ENCODE measurements at places on chromosomes 13 and 19. TPM values are rescaled to one million over a fixed set of nuclear protein-coding genes. Genes with fewer than 3 reads are reported as not detected.
A peak's percentile ranks its signal among the peaks of the same experiment; 100 is the strongest.

DNA sequence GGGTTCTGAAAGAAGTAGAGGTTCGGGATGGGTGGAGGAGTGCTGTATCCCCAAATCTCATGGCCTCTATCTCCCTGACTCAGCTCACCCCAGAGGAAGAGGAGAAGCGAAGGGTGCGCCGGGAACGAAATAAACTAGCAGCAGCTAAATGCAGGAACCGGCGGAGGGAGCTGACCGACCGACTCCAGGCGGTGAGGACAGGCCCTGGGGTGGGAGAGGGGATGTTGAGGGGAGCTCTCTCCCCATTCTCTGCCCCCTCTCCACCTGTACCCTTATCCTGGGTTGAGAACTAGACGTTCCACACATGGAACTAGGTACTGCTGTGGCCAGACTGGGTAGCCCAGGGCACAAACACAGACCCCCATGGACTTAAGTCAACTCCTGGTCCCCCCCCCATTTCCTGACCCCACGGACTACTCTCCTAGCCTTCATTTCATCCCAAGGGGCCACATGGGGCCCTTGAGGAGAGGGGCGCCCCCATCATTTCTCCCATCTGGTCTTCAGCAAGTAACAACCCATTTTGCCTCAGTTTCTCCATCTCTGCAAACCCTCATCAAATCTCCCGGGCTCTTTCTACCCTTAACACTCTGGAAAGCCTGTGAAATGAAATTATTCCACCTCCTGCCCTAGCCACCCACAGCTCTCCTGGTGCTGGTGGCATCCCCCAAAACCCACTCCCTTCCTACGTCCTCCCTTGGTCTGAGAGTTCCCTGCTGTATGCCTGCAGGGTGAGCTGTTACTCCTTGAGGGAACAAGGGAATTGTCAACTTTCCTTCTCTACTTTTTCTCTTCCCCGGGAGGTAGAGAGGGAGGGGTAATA, 3.5 kb downstream of the FOSB start:
- DNase-seq, result no peak

DNA sequence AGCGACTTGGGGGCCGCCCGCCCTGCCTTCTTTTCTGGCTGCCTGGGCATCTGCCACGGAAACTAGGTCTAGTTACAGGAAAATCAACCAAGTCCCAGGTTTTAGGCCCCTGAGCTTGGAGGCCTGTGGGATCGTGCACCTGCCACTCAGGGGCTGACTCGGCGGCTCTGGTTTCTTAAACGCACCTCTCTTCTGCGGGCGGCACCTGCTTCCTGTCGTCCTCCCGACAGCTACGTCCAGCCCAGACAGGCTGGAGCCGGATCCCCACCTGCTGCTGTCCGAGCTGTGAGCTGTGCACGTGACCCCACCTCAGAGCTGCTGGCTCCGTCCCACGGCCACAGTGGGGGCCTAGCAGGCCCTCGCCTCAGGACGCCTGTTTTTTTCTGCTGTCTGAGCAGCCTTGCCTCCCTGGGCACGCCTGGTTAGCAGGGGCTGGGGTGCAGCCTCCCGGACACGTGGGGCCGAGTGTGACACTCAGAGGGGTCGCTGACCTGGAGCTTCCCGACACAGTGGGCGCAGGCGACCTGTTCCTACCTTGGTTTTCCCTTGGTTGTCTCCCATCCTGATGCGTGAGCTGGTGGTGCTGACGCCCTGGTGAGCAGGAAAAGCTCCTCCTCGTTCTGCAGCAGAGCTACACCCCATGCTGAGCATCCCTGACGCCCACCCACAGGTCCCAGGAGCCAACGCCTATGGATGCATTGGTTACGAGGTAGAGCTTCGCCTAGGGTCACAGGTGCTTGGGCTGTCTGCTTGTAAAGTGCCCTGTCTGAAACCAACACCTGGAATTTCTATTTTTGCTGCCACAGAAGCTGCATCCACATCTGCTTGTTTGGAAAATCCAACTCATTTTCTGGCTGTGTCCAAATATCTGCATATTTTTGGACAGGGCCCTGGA, 17.5 kb downstream of the TMEM255B start:
- DNase-seq, result peak; percentile 64

- DNase-seq, result no peak
These were observed 66.8 kb downstream of the STK24 start for GRCh38 chr13:98510156-98510509.

DNA sequence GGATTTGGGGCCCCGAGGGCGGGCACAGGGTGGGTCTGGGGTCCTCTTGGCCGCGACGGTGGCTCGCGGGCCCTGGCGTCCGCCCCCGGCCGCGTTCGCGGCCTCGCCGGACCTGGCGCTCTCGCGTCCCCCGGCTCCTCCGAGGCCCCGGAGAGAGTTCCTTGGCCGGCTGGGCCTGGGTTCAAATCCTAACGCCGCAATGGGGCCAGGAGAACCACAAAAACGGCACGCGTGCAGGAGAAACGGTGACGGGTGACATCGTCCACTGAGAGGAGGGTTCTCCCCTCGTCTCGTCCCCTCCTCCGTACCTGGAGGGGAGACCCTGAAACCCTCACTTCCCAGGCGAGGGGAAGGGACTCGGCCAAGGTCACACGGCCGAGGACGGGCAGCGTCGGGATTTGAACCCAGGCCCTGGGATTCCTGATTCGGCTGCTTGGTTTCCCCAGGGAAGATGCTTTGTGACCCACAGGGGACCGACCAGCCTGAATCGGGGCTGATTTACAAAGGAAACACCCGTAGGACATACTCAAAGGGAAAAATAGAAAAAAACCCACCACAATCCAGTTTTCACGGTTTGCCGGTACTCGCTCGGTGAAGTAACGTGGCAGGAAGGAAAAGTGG, 624 bp downstream of the SAFB start:
- DNase-seq, result no peak

DNA sequence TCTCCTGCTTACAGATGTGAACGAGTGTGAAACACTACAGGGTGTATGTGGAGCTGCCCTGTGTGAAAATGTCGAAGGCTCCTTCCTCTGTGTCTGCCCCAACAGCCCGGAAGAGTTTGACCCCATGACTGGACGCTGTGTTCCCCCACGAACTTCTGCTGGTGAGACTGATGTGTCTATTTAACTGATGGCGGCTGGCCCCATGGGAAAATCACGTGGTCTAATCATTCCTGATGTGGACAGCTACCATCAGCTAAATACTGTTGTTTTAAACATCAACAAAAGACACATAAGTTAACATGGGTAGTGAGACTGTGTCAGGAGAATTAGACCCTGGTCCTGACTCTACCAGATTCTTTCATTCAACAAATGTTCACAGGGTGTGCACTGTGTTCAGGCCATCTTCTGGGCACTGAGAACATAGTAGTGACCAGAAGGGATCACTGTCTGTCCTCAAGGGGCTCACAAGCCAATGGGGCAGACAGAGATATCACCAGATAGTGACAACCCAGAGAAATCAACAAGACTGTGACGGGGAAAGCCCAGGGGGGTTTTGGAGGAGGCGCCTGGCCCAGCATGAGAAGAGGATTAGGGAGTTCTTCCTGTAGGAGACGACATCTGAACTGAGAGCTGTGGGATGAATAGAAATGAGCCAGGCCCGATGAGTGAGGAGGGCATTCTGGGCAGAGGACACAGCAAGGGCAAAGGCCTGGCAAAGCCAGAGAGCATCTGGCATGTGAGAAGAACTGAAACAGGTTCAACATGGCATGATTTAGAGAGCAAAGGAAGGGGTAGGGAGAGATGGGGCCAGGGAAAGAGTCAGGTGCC, 18.4 kb downstream of the LTBP4 start:
- peak; percentile 39 for DNase-seq

DNA sequence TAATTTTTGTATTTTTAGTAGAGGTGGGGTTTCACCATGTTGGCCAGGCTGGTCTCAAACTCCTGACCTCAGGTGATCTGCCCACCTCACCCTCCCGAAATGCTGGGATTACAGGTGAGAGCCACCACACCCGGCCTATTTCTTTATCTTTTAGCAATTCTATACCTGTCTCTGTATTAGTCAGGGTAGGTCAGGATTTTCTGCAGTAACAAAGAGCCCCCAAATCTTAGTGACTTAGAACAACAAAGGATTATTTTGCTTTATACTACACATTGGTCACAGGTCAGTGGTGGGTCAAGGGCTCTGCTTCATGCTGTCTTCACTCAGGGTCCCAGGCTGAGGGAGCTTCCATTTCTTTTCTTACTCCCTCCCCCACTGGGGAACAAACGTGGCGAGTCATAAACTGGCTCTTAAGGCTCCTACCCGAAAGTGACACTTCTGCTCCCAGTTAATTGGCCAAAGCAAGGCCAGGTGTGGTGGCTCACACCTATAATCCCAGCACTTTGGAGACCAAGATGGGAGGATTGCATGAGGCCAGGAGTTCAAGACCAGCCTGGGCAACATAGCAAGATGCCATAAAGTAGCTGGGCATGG, 6.8 kb downstream of the ITPKC start:
- DNase-seq, result no peak

DNA sequence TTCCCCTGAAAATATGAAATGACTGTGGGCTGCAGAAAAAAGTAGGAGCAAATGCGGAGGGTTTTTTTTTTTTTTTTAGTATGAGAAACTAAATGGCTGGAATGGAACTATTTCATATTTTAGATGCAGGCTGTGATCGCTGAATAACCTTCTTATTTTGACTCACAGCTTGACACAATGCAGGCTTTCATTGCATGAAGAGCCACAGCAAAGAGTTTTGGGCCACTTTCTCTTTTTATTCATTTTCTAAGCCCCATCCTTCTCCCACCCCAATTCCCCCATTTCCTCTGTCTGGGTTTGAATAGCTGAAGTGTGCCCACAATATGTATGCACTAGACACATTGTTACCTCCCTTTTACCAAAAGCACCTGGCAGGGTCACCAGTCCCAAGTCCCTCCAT, 125.9 kb downstream of the COG6 start:
- no peak for DNase-seq

GRCh38 chr13:77353995-77354394, 27.1 kb upstream of the MYCBP2 start:
- no peak for DNase-seq

- DNase-seq, result no peak
These were observed 2.9 kb downstream of the MFSD12 start for GRCh38 chr19:3554254-3555083.

DNA sequence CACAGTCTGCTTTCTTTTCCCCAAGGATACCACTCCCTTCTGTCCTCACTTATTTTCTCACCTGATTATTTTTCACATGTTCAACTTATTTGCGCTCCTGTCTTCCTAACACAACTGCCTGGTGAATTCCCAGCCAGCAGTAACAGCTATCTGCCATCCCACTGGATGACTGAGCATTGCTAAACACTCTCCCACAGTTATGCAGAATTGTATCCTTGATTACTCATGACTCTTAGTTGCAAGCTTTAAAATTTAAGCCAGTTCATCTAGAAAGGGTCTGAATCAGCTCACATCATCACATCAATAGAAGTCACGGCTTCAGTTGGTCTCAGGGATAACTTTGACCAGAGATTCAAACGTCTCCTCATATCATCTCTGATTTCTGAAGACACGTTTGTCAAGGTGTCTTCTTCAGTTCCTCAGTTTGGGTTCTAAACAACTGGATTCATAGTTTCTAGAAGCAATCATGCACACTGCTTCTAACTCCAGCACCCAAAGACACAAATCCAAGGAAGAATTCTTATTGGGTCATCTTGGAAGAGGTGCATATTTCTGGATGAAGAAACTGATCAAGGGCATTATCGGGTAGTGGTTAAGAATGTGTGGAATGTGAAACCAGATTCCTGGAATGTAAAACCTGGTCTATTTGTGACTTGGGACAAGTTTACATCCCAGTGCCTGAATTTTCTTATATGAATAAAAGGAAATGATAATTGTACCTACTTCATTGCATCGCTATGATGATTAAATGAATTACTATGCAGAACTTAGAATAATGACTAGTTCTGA, 13.9 kb upstream of the DACH1 start:
- DNase-seq, result no peak

- DNase-seq, result no peak
These were observed 256.4 kb downstream of the DLEU7 start for GRCh38 chr13:50587115-50587514.

GRCh38 chr13:104385404-104385803, 1319.2 kb upstream of the SLC10A2 start:
- DNase-seq, result no peak

DNA sequence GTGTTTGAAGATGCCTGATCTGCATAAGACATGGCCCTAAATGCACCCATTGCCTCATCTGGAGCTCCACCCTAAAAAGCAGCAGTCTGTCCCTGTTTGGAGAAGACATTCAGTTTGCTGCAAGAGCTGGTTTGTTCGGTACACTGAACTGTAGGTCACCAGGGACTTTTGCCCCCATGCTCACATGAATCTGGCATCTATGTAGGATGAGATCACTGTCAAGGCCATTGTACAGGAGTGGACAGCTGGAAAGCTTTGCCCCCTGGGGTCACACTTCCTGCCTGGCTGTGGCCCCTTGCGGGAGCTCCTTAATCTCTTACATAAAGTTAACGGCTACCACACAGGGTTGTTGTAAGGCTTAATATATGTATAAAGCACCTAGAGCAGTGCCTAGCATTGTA, 73.0 kb downstream of the IPO5 start:
- no peak for DNase-seq

GRCh38 chr13:114315074-114315785, 927 bp downstream of the CHAMP1 start:
- no peak for DNase-seq

GRCh38 chr13:26759249-26759906, 1.2 kb downstream of the GPR12 start:
- DNase-seq, result no peak

- no peak for DNase-seq
These were observed 255.3 kb downstream of the SHISA2 start for GRCh38 chr13:25796474-25796873.

- no peak for DNase-seq
These were observed 64.1 kb upstream of the OXGR1 start for GRCh38 chr13:97058391-97058790.

- no peak for DNase-seq
These were observed 68.7 kb downstream of the RAP2A start for GRCh38 chr13:97502706-97503105.

- DNase-seq, result no peak
These were observed 22.4 kb upstream of the RGCC start for GRCh38 chr13:41434831-41435520.

DNA sequence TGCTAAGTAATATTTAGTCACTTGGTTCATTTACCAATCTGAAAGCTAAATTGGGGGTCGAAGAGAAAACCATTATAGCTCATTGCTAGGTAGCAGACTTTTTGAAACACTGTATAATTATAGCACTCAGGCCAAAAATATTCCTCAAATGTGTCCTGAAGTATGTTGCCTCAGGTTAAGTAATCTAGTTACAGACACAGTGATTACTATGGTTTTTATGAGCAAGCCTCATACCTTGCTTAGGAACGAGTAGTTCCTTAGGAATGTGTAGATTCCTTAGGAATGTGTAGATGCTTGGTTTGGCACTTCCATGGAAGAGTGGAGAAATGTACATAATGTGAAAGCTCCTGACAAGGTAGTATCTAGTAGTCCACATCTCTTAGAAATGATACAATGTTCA, 387.5 kb downstream of the LMO7 start:
- DNase-seq, result no peak

The RETN gene
- 1.2 TPM for total RNA-seq

The ZFP28 gene
- total RNA-seq, result 5.5 TPM

The GDF15 gene
- total RNA-seq, result 0.46 TPM

The MISP3 gene
- 7.3 TPM for total RNA-seq

The SPC24 gene
- 8.6 TPM for total RNA-seq

The FAM124A gene
- total RNA-seq, result 12.1 TPM

The ACP7 gene
- not detected for total RNA-seq

The FAM216B gene
- total RNA-seq, result 3.1 TPM

The PHLDB3 gene
- total RNA-seq, result 5.7 TPM

The ZNF787 gene
- 35.3 TPM for total RNA-seq

The ZNF567 gene
- 3.2 TPM for total RNA-seq

The BEST2 gene
- total RNA-seq, result not detected

The RASIP1 gene
- total RNA-seq, result 15.3 TPM

The CD209 gene
- total RNA-seq, result 15.6 TPM

The CEACAM19 gene
- 2.8 TPM for total RNA-seq

The FREM2 gene
- total RNA-seq, result 0.03 TPM

The KLK2 gene
- total RNA-seq, result not detected

Measured in Right ventricle myocardium inferior (tissue), 1 donor.